Activated CD8-positive, alpha-beta memory T cell treated with anti-CD3 and anti-CD28 coated beads, Interleukin-2, amount 50 U/mL, for 4 hours (primary cell): ENCODE measurements at places on chromosomes 5 and 9.

DNA sequence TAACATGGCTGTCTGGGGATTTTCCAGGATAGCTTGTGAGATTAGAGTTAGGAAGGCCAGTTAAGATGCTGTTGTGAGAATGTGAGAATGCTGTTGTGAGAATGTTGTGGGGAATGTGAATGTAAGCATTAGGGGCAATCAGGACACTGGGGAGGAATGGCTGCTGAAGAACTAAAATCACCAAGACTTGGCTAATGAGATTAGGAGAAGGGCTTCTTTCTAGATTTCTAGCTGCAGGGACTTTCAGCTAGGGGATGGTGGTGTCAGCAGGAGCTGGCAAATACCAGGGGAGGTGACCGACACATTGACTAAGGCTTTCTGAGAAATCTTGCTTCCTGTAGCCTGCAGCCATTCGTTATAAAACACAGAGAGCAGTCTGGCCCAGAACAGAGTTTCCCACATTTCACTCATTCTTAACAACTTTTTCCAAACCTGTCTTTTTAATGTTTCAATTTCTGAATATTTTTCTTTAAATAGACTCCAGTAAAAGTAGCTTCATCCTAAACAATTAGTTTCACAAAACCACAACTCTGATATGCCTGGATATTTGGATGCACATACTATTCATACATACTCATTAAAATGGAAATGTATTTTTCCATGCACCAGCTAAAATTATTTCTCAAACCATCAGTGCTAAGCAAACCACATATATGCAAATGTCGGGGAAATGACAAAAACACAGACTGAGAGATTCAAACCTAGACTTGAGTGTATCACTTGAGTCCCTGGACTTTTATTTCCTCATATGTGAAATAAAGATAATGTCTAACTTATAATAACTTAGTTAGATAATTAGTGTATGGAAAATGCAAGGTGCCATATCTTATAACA lies 89.3 kb upstream of the TNC start:
- no peak for DNase-seq

- DNase-seq: no peak
Measured at GRCh38 chr9:75168270-75169178, 80.2 kb downstream of the OSTF1 start.

GRCh38 chr5:68489556-68489955 lies 274.0 kb downstream of the PIK3R1 start:
- no peak for DNase-seq

DNA sequence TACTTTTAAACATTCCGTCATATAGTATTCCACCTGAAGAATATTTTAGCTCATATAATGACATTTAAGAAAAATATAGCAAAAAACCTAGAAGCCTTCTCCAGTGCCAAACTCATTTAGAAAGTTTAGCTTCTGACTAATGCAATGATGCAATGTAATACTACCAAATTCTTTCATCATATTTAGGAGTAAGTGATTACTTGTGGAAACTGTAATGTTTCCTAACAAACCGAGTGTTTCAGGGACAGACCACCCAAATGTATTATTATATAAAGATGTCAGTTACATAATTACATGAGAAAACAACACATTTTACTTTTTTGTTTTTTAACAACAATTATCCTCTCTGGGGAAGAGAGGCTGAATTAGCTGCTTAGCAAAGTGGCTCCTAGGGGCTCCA lies 316.2 kb downstream of the ARL15 start:
- no peak for DNase-seq

GRCh38 chr5:138186002-138186447 lies 7.1 kb downstream of the KIF20A start:
- DNase-seq: no peak

DNA sequence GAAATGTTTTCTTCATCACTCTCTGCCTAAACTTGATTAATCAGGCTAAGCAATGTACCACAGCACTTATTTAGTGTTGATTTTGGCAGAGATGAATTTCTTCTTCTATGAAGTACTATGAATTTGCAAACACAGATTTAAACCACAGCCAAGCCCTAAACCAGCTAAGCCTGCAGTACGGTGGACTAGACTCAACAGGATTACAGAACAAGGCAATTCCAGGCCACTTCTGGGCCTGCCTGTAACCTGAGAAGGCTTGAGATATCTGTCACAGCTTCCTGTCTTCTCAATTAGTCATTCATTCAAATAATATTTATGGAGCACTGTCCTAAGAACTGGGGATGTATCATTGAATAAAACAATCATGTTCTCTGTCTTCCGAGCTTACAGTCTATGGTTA lies 32.4 kb upstream of the CAST start:
- DNase-seq: no peak

- no peak for DNase-seq
Measured at GRCh38 chr9:99350461-99350860, 128.4 kb downstream of the SEC61B start.

DNA sequence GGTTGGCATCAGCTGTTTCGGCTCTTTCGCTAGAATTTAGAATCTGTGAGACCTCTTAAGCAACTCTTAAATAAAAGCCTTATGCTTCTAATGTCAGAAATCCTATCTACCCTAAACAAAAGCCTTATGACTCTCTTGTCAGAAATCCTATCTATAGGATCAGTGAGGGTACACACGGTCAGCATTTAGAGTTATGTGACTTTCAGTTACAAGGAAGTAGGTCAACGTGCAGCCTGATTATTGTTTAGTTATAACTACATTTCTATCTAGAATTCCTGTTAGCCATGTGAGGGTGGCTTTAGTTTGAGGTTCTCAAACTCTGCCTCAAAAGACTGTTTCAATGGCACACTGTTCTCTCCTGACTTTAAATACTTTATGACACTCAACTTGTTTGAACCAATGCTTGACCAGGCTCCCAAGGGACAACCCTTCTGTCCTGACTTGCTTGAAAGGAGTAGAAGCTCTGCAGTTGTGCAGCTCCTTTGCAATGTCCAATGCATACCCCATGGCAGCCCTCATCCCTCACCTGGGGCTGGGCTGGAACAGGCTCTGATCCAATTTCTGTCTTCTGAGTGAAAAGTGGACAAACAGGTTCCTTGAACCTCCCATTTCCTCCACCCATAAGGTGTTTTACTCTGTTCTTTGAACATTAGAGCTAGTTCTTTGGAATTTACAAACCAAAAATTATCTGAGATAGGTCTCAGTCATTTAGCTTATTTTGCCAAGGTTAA lies 251.6 kb upstream of the PIK3R1 start:
- DNase-seq: no peak

- DNase-seq: no peak
Measured at GRCh38 chr5:65801352-65801783, 79.4 kb downstream of the NLN start.

DNA sequence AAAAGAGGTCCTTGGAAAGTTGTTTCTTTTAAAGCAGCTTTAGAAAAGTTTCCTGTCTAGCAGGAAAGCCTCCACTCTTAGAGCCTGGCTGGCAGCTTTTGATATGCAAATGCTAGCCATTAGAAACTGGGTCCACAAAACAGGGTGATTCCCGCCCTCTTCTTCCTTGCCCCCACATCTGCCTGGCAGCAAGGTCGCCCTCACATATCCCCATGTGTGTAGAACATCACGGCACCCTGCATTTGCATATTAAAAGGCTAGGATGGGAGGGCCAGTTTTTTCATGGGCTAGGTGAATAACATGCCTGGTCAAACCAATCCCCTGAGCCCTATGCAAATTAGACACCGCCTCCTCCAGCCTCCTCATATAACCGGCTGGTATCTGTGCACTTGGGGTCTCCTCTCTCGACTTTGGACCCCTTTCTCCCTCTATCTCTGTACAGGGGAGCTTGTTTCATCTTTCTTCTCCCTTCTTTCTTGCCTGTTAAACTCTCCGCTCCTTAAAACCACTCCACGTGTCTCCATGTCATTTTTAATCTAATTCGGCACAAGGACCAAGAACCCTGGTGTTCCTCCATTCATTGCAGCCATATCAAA lies 426.8 kb upstream of the CTNND2 start:
- DNase-seq: no peak
